Cerebellar nuclear complex (tissue), 1 donor: ENCODE measurements at places on chromosomes 12 and 14.
A peak's percentile ranks its signal among the peaks of the same experiment; 100 is the strongest.

DNA sequence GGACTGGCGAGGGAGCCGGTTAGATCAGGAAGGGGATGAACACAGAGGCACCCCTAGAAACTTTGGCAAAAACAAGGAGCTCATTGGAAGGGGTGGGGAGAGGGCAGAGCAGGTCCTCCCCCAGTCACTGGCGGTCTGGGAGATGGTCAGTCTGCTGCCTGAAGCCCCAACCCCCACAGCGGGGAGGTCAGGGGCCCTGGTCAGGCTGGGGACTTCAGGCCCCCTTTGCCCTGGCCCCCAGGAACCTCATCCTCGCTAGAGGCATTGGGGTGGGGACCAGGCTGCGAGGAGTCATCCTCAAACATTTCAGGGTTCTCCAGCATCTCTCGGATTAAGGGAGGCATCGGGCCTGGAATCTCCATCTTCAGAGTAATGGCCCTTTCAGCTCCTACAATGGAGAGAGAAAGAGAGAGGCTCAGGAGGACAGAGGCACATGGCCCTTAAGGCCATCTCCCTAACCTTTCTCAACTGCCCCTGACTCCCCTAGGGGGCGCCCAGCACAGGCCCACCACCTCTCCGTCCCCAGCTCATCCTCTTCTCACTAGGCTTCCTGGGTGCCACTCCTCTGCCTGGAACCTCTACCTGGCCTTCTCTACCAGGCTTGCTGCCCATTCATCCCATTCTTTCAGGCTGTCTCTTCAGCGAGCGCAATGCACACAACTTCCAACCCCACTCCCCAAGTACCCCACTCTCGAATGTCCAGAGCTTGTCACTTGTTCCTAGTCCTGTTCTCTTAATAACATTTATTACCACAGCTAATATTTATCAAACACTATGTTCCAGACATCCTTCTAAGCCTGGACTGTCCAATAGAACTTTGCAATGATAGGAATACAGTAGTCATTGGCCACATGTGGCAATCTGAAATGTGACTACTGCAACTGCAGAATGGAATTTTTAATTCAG is 4.7 kb upstream of the ITGB7 start:
- DNase-seq: no peak

DNA sequence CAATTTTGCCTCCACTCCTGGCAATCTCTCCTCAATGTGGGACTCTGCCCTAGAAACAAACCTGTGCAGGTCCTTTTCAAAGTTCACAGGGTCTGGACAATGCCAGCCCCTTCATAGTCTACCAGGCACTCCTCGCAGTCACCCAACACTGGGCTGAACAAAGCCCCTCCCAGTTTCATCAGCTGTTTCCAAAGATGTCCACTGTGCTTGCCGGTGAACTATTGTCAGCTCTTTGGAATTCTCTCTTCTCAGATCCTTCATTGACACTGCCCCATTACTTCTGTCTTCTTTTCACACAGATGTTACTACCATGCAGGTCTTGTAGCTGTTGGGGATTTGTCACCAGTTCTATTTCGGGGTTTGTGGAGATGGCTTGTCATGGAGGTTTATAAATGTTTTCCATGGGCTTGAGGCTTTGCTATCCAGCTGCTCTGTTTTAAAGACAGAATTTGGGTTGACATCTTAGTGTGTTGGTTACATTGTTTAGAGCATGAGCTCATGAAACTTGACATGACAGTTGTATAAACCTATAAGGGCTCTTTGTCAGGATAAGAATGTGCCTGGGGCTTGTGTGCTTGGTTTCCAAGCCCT is 77.3 kb upstream of the DHRS4 start:
- DNase-seq: no peak

- DNase-seq: no peak
Observed at GRCh38 chr14:97866664-97867063, 1069.5 kb downstream of the VRK1 start.

- no peak for DNase-seq
Observed at GRCh38 chr14:91040545-91040944, 19.9 kb downstream of the RPS6KA5 start.

DNA sequence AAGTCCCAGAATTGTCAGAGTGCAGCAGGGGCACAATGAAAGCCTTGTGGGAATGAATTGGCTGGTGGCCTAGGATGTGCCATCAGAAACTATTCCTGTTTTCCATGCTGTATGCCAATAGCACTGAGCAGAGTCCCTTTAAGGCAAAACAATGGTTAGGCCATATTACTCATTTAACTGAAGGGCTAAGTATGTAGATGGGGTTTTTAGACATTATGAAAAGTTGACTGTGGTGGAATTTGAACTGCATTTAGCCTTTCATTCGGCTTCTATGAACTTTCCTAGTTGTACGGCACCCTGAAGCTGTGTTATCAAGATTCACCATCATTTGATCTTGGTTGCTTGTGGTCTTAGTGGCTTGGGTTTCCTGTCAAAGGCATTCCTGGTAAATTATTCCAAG is 24.8 kb downstream of the IL26 start:
- DNase-seq: no peak

- no peak for DNase-seq
Observed at GRCh38 chr12:126342866-126343265, 1277.6 kb downstream of the AACS start.

DNA sequence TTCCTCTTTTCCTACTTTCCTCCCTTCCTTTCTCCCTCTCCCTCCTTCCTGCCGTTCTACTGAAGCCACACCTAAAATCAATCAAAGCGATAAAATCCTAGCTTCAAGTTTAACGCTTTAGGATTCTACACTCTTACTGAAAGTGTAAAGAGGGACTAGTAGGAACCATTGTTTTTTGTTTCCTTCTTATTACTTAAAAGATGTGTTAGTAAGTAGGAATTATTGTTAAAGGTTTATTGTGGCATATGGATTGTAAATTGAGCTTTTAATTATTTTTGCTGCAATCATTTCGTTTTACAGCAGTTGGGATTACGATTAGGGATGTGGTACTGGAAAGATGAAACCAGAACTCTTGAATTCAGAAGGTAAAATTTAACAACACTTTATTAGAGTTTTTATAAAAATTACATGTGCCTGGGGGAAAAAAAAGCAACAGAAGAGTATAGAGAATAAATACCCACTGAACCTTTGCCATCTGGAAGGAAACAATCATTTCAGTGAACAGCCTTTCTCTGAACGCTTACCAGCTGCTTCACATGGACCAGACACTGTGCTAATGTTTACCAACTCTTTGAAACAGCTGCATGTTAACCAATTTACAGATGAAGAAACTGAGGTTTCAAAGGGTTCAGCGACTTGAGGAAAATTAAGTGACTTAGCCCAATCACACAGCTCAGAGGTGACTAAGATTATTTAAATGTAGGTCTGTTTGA is 1.0 kb downstream of the PPP1R36 start:
- no peak for DNase-seq

DNA sequence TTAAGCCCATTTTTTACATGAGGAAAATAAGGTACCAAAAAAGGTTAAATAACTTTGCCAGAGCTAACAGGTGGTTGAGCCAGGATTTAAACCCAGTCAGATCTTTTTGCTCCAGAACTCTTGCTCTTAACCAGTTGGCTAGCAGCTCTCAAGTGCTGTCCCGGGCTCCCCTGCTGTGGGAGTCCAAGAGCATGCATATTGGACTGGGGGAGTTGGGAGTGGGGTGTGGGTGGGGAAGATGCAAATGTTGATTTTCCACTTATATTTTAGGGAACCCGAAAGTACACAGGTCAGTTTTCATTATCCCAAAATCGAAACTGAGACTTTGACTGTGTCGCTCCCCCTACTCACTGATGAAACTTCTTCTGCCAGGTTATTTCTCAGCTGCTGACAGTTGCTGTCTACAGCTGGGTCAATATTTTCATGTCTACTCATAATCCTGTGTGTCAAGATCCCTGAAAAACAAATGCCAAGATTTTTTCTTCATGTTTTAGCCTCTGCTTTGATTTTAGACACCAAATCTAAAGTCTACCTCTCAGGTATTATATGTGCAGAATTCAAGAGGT is 172.3 kb upstream of the TMPO start:
- no peak for DNase-seq

DNA sequence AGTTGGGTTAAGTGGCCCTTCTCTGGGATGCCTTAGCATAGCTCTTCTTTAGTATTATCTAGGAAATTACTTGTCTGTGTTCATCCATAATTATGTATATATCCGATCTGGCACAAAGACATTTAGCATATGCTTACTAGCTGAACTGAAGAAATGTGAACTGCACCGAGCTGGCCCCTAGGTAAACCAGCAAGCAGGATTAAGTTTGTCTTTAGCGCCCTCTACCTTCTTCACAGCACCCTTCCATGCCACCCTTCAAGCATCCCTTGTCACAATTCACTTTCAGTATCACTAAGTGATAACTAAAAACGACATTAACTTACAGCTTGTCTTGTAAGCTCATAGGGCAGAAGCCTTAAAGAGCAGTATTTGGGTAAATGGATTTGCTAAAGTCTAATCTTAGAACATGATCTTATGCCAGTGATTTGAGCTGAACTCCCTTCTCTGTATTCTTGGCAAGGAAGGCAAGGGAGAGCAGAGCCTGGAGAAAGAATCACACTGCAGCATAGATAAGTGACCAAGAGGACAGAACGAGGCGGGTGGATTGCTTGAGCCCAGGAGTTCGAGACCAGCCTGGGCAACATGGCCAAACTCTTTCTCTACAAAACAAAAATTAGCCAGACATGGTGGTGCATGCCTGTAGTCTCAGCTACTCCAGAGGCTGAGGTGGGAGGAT is 2.6 kb upstream of the HAL start:
- DNase-seq: peak; percentile 6

DNA sequence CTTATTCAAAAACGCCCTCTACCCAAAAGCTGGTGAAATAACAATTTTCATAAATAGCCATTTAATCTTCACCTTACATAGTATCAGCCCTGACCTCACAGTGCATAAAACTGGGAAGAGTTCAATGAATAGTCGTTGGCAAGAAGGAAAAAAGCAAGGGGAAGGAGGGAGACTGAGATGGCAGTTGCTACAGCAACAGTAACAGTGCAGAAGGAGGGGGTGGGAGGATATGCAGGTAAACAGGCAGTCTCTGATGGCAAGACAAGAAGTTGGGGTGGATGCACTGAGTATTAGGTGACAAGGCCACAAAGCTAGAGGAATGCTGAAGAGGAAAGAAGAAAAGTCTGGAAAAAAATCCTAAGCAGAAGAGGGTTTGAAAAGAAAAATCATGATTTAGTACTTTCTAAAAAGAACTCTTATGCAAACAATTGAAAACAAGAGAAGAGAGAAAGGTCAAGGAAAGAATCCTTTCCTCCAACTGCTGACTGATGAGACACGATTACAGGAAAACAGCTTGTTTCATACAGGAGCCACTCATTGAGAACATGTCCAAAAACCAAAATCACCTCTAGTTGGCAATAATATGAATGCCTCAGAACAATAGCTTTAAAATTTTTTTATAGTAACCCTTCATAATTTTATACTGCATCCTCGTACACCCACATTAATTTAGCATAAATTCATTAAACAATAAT is 56.0 kb downstream of the DCAF5 start:
- DNase-seq: no peak

DNA sequence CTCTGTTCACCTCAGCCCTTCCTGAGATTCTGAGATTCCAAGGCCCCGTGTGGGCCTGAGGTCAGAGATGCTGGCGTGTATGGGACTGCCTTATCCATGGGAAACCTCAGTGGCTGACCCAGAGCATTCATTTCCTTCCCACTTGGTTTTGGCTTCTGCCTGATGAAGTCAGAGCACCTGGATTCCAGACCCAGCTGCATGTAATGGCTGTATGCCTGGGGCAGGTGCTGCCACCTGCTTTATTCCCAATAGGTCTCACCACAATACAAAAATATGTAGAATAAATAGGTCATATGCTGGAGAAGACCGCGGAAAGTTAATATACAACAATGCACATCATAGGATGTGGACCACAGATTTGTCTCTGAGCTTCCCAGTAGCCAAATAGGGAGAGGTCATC is 25.6 kb downstream of the FIGNL2 start:
- DNase-seq: no peak

DNA sequence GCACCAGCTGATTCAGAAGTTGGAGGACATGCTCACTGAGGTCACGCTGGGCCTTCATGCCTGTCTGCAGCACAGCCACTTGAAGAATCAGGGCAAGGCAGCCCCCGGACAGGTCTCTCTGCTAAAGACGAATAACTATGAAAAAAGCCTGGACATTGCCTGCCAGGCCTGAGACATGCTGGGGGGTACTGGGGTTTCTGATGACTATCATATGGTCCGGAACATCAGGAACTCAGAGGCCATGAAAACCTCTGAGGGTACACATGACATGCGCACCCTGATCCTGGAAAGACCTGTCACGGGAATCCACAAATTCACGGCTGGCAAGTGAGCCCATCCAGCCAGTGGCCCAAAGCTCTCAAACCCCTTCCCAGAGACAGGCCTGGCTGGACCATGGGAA is 8.8 kb upstream of the C12orf42 start:
- DNase-seq: no peak

DNA sequence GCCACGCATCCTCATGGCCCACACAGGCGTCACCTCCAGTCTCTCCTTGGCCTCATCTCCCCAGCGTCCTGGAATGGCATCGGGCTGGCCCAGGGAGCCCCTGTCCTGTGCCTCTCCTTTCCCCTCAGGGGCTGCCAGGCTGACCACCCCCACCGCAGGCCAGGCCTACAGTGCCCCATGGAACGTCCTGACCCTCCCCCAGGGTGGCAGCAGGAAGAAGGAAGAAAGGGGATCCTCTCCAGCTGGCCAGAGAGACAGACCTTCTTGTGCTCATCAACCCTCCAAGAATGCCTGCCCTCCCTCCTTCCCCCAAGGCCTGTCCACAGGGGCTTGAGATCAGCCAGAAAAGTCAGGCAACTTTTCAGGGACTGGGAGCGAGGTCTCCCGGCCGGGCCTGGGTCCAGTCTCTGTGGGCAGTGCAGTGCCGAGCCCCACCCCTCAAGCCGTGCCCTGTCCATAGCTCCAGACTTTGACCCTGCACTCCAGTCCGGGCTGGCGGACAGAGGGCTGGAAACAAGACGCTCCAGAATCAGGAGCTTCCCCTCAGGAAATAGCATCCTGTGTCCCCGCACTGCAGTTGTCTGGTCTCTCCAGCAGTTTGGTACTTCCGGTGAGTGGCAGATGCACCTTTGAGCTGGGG is at the start of gene DAO:
Gene DAO (plus strand): TSS at position 478 of the 640 bp plus-strand sequence. CDS start 4,915 bp downstream, outside the sequence.
- no peak for DNase-seq

- no peak for DNase-seq
Observed at GRCh38 chr12:33546004-33546403, 106.4 kb upstream of the SYT10 start.

GRCh38 chr14:76497550-76498462 is 121.9 kb downstream of the ESRRB start:
- DNase-seq: no peak

- no peak for DNase-seq
Observed at GRCh38 chr12:145369-145960, 68.5 kb downstream of the SLC6A12 start.

DNA sequence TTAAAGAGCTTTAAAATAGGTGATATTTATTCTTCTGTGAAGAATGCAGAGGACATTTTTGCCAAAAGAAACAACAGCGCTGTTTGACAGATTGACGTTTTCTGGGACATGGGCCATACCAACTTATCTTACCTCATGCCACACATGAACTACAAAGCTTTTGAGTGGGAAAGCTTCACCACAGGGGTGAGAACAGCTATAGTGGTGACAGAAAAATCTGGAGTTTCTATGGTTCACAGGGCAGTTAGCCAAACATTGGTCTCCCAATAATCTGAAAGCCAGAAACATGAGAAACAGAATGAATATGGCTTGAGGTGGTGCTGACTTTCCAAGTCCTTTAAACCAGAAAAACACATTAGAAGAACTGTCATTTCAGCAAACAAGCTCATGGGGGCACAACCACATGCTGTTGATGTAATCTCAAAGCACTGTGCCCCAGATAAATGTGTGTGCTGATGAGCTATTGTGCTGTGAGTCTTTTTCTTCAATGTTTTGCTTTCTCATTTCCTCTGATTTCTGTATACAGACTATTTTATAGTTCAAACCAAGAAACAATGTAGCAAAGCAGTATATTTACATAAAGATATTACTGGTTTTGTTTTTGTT is 905.4 kb downstream of the SLC16A7 start:
- DNase-seq: no peak
